GM18507 (cell line): ENCODE measurements at places on chromosomes 4 and X.

GRCh38 chr4:73631565-73632226 lies 11.5 kb upstream of the RASSF6 start:
- no peak for DNase-seq

- no peak for DNase-seq
Measured at GRCh38 chr4:148229028-148229427, 213.2 kb downstream of the NR3C2 start.

- DNase-seq, result no peak
Measured at GRCh38 chr4:174036111-174036510, 247.4 kb downstream of the FBXO8 start.

DNA sequence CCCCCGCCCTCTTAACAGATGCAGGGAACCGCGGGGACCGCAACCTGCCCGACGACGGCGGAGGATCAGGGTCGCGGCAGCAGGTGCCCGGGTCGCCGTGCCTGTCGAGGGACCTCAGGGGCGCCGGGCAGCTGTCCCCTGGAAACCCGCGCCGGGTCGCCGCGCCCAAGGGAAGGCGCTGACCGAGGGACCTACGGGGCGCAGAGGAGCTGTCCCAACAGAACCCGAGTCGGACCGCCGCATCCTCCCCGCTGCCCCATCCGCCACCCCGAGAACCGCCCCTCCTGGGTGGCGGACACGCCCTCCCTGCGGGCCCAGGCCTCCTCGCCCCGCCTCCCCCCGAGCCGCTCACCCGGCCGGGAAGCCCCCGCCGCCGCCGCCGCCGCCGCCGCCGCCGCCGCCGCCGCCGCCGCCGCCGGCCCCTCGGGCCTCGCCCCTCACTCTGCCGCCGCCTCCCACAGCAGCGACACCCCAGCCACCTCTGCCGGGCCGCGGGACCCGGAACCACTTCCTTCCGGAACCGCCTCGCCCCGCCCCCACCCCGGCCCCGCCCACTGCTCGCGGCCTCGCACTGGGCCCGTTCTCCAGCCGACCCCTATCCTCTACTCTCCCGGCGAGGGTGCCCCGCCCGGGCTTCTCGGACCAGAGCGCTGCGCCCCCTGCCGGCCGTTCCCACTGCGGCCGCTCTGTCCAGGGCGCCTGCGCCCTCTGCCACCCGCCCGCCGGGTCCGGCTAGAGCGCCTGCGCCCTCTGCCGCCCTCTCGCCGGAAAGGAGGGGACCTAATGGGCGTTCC lies at the start of gene BCLAF3:
Gene BCLAF3 (minus strand): TSS at position 506 of the 794 bp plus-strand sequence. CDS start 20,797 bp downstream, outside the sequence.
- DNase-seq, result peak; percentile 83

GRCh38 chr4:166386491-166387360 lies 513.7 kb downstream of the TLL1 start:
- no peak for DNase-seq

DNA sequence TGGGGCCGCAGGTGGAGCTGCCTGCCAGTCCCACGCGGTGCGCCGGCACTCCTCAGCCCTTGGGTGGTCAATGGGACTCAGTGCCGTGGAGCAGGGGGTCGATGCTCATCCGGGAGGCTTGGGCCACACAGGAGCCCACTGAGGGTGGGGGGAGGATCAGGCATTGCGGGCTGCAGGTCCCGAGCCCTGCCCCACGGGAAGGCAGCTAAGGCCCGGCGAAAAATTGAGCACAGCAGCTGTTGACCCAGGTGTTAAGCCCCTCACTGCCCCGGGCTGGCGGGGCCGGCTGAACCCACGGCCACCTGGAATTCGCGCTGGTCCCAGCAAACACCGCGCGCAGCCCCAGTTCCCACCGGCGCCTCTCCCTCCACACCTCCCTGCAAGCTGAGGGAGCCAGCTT lies 26.1 kb downstream of the VCX2 start:
- no peak for DNase-seq

GRCh38 chrX:10971759-10972158 lies 139.4 kb upstream of the HCCS start:
- DNase-seq, result no peak

GRCh38 chr4:13088726-13089658 lies 395.1 kb downstream of the RAB28 start:
- no peak for DNase-seq

DNA sequence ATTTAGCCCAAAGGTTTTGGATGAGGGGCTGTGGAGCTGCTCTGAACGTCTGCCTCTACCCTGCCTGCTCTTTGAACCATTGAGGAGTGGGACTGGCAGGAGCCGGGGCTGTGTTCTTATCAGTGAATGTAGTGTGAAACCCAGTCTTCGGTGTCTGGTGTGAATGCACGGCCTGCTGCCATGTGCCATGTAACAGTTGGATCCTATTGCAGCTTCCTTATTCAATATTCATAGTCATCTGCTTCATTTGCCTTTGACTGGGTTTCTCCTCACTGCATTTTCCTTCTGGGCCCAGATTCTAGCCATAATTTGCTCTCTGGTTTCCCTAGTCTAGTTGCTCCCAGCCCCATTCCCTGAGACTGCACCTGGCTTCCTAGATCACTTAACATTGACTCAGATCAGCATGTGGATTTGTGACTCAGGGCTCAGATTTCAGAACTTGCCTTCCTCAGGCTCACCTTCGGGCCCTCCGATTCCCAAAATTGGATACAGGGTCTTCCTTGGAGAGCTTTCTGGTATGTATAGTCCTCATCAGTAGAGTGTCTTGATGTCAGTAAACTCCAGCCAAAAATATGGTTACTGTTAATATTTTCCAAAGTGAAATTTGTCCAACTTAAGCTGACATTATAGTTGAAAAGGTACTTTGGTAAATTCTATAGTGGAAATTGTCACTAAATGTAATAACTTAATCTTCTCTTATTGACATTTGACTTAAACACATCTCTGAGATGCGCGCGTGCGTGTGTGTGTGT lies 94.0 kb upstream of the DDIT4L start:
- DNase-seq, result no peak

GRCh38 chr4:68865760-68866159 lies 50.0 kb downstream of the UGT2B10 start:
- no peak for DNase-seq

- no peak for DNase-seq
Measured at GRCh38 chr4:153931804-153932203, 142.9 kb upstream of the SFRP2 start.

DNA sequence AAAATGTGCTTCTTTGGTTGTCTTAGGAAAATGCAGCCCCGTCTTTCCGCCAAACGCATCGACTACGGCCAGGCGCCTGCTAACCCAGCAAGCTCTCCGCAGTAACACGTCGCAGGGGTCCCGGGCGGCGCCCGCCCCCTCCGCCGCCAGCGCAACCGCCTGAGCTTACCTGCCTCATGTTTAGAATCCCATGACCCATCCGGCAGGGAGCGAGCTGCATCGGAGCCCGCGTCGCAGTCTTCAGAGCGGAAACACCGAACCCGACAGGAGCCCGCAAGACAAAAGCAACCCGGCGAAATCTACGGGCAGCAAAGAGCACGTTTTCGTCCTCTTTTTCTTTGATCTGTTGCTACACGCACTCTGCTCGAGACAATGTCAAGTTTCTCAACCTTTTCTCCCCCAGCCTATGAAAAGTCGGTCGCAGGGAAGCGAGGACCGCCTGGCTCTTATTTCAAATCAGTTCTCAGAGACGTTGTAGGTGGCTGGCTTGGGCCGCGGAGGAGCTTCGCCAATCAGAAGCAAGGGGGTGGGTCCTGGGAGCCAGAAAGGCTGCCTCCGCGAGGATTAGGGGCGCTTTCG lies at the start of gene MID1:
Gene MID1 (minus strand): TSS at position 465 of the 579 bp plus-strand sequence. CDS start 53,038 bp downstream, outside the sequence.
- no peak for DNase-seq

- DNase-seq, result no peak
Measured at GRCh38 chrX:152932144-152932543, 34.3 kb downstream of the ZNF185 start.

DNA sequence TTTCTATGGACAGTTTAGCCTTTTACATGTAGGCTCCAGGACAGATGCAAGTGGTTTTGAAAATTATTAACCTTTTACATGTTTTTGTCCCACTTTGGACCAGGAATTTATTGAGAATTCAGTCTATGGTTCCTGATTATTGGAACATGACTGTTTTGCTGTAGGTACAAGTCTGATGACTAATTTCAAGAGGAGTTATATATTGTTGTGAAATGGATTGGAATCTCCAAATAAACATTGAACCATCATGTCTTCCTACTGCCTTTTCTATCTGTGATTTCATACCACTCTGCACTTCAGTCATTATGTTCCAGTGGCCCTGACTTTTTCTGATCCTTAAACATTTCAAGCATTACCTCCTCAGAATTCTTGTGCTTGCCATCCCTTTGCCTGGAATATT lies 35.9 kb downstream of the TBC1D19 start:
- no peak for DNase-seq

GRCh38 chrX:72394518-72395170 lies 88.9 kb upstream of the CITED1 start:
- no peak for DNase-seq
